ENCODE measurements at places on chromosomes 2 and 18.

DNA sequence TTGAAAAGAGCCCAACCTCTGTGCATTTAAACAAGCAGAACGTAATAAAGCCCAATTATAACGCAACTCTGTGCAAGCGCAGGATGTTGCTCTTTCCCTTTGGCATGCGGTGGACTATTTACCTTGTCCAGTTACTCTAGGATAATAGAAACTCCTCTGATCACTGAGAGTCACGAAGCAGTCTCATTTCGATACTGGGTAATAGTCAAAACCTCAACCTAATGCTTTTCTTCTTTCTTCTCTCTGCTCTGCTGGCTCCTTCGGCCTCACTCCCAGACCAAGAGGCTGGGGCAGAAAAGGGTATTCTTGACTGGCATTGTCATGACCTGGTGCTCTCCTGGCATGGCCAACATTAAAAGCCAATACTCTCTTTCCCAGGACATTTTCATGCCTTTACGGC, 89.7 kb upstream of the GCFC2 start:
- DNase-seq, result no peak

DNA sequence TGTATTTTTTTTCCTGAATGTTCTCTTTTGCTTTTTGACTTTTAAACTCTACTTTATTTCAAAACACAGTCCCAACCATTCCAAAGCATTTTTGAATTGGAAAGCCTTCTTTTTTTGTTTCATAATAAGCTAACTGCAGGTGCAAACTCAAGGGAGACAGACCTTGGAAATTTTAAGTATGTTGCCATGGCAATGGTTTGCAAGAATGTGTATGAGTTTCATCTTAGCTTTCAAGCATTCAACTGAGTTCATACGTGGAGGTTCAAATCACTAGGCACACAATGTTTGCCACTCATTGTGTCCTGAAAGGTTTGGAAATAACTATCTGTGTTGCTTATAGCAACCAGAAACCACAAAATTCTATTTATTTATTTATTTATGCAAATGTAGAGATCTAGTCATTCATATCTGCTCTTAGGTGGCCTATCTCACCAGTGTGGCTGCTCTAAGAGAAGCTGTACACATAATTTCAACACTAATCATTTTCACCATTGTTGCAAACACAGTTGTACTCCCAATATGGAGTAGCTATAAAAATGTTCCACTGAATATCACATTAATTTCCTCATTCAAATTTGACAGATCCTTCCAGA, 805.7 kb upstream of the FSHR start:
- no peak for DNase-seq

GRCh38 chr18:43868497-43868995, 591.3 kb upstream of the SYT4 start:
- DNase-seq, result no peak

- no peak for DNase-seq
These were observed 206.0 kb upstream of the PARD3B start for GRCh38 chr2:204339212-204339715.

GRCh38 chr18:5309888-5310470, 14.5 kb upstream of the ZBTB14 start:
- peak; percentile 62 for DNase-seq

GRCh38 chr2:217986256-217986961, 16.4 kb downstream of the TNS1 start:
- DNase-seq, result no peak

- DNase-seq, result no peak
These were observed 191.0 kb downstream of the NEDD4L start for GRCh38 chr18:58235001-58235436.

- DNase-seq, result no peak
These were observed 63.3 kb downstream of the NEB start for GRCh38 chr2:151670846-151671597.

DNA sequence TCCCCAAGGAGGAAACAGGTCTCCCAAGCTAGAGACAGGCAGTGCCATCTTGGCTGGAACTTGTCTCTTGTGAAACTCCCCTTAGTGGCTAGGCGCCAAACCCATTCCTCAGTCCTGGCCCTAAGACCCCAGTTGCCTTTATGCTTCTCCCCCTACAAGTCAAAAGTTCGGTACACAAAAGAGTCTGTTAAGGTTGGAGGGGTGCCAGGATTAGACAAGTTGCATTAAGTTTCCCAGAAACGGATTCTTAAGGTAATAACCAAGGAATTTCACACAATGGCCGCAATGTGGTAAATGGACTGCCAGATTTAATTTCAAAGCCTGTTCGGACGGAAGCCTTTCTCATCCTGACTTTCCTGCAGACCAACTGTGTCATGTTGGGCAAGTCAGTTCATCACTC, 80.7 kb downstream of the CCBE1 start:
- DNase-seq, result no peak

DNA sequence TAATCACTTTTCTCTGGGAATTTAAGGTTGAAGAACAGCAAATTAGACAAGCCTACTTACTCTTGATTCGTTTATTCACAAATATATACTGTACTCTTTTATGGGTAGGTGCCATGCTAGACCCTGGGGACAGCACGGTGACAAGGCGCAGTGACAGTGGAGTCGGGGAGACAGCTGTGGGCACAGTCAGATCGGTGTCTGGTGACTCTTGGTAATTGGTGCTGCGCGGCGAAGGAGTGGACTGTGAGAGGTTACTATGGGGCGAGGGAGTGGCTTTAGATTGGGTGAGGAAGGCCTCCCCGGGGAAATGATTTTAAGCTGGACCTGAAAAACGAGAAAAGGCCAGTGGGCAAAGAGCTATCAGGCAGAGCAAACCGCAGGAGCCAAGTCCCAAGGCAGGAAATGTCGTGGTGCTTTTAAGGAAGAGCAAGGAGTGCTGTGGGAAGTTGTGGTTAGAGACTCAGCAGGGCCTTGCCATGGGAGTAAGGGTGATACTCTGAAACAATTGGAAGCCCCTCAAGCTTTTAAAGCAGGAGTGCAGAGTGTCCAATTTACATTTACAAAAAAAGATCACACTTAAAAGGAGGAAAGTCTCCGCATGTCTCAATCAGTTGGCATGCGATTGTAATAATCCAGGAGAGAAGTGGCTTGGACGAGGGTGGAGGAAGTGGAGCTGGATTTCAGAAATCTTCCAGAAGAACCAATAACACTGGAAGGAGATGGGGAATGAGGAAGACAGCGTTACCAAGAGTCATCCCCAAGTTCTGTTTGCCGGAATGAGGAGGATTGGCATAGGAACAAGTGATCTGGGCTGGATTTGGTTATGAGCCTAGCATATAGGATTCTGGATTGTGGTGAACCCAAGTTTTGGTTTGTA, 36.1 kb upstream of the TXNDC2 start:
- DNase-seq, result no peak

DNA sequence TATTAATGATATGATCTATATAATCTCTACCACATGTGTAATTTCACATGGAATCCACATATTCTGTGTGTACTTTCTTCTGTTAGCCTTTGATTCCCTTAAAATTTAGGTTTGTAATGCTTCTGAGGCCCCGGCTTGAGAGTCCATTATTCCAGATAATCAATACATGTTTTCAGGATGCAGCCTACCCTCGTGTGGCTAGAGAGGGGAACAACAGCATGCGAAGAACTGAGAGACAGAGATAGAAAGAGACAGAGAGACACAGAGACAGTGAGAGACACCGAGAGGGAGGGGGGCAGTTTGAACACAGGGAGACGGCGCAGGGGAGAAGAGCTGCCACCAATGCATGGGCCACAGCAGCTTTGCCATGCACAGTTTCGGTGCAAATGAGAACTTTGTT, 185.4 kb downstream of the SNTG2 start:
- DNase-seq, result no peak

DNA sequence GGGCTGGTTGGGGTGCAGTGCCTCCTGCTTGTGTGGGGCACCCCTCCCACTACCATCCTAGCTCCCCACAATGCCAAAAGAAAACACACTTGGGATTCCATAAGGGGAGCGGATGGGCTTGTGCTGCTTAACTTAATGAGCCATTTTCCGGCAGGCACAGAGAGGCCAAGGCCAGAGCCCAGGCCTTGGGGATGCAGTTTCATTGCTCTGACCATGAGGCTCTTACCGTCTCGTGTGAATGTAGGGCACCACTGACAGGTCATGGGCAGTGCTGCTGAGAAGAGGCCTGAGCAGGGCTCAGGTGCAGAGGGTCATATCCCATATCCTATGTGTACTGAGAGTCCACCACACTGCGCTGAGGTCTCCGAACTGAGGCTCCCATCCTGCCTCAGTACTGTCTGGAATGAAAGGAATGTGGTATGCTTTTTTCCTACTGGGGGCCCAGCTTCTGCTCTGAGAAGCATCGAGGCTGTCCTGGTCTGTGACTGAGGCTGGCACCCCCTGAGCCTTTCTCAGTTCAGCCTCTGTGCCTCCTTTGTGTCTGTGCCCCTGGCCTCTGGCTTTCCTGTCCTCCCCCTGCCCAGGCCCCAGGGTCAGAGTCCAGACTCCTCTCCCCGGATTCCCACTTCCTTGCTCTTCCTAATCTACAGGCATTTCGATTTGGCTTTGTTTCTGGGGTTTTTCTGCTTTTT, 45.2 kb upstream of the MAPRE3 start:
- no peak for DNase-seq

DNA sequence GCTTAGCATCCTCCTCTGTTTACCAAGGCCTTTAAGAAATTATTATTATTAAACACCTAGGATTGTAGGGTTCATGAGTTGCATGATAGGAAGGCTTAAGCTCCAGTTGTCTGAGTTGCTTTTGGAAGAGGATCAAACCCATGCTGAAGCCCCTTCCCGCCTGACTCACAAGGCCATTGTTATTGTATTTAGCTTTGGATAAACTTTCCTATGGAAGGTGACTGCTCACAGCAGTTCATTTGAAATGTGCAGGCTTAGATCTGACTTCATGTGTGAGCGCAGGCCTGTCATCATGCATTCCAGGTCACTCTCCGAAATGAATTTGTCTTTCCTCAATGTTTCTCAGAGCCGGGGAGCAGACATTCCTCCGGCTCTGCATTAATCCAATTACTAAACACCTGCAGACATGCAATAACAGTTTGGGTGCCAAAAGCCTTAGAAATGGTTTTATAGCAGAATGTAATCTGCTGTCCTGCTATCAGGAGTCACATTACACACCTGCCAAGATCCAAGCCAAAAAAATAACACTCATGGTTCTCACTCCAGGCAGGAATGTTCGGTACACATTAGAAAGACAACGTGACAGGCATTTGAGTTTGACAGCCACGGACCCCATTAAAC, 119.9 kb downstream of the OSR1 start:
- no peak for DNase-seq

- DNase-seq, result no peak
These were observed 43.1 kb upstream of the IL1R2 start for GRCh38 chr2:101948625-101949155.

- no peak for DNase-seq
These were observed 178.2 kb upstream of the EPHA4 start for GRCh38 chr2:221750316-221750715.

DNA sequence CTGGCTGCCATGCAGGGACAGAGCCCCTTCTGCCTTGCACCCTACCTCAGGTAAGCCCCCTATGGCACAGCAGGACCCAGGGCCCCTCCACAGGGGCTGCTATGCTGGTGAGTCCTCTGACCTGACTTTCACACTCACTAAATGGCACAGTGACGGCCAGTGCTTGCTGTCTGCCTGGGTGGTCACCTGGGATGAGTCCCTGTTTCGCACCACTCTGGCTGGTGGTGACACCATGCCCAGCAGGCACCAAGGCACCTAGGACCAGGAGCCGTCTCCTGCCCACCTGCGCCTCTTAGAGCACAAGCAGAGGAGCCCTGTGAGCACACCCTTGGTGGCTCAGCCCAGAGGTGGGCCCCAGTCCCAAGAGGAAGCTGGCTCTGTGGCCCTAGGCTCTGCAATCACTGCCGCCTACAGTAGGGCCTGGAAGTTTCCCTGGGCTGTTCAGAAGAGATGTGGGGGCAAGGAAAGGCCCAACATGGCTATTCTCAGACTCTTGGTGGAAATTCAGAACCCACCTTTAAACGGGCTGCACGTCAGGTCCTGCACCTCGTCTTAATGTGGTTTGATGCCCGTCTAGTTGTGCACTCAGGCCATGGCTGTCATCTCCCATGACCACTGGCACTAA, 96.0 kb downstream of the PLB1 start:
- no peak for DNase-seq

DNA sequence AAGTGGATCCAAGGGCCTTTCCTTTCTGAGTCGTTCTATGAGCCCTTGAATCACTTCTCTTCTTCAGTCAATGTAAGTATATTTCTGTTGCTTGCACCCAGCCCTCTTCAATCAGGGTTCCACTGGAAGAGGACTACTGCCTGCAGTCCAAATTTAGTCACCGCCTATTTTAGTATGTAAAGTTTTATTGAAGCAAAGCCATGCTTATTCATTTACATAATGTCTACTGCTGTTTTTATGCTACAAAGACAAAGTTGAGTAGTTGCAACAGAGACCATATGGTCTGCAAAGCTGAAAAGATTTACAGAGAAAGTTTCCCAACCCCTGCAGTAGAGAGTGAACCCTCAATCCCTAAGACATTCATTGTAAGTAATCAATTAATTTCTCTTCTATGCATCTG, 332.5 kb upstream of the TNP1 start:
- no peak for DNase-seq
